ENCODE measurements at places on chromosomes 12 and 14. TPM values are rescaled to one million over a fixed set of nuclear protein-coding genes. Genes with fewer than 3 reads are reported as not detected.
A peak's percentile ranks its signal among the peaks of the same experiment; 100 is the strongest.

RHEBL1 gene
- total RNA-seq = 6.0 TPM

MIP gene
- total RNA-seq = not detected

DNA sequence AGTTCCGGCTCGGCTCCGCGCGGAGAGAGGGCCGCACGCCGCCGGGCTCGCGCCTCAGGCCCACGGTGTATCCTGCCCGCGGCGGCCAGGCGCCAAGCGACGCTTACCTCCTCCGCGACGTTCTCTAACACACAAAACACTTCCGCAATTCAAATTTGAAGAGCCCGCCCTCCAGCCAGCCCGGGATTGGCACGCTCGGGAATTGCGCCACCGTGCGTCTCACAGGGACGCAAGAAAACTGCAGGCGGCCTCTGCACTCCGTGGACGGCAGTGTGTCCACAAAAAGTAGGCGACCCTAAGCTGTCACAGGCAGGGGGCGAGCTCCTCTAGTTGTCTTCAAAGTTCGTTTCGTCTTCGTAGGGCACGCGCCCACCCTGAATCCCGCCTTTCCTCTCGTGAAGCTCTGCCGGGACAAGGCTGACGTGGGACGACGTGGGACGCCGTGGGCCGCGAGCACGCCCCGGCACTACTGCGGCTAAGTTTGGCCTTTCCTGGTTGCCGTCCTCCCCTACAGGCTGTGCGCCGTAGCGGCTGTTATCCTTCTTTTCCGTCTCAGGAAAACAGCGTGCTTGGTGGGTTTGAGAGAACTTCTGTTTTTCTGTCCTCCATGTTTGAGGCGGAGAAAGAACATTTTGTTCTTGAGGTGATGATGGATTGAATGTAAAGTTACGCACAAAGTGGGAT lies at the start of gene MIS18BP1:
MIS18BP1 (minus strand) TSS at position 133 of the 684 bp plus-strand sequence. CDS start 5,916 bp downstream, outside the sequence.
- H3K4me1 ChIP-seq = peaks cover 28% of the 10 kb centered on the region
- no peaks in the 10 kb centered on the region for H3K27me3 ChIP-seq
- H3K27ac ChIP-seq = peak within 1 kb of the TSS; percentile 69
- H3K4me3 ChIP-seq = peak within 1 kb of the TSS; percentile 75

DNA sequence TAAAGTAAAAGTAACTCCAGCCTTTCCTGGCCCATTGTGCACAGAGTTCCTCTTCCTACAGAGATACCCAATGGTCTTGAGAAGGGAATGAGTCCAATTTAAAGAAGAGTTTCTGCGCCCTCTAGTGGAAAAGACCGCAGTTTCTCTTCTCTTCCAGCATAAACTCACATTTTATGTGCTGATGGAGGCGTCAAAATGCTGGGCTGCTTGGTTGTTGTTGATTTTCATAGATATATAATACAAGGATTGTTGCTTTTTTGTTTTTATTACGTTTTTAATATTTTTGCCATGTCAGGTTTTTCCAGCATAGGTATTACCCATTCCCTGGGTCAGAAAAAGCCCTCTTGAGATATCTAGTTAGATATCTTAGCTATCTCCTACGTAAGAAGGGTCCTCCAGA lies 356.9 kb upstream of the STXBP6 start:
- H3K4me3 ChIP-seq = no peak overlapping the region
- DNase-seq = peak; percentile 5
- H3K27me3 ChIP-seq = no peaks in the 10 kb centered on the region
- H3K4me1 ChIP-seq = no peaks in the 10 kb centered on the region
- H3K27ac ChIP-seq = no peak overlapping the region

IGF1 gene
- not detected for total RNA-seq

- no peak overlapping the region for H3K4me3 ChIP-seq
- no peaks in the 10 kb centered on the region for H3K36me3 ChIP-seq
- no peaks in the 10 kb centered on the region for H3K27me3 ChIP-seq
- DNase-seq = no peak
These were observed 30.6 kb downstream of the TMEM132D start for GRCh38 chr12:129873111-129873832.

GPX2 gene
- not detected for total RNA-seq

VIPAS39 gene
- total RNA-seq = 8.7 TPM

DNA sequence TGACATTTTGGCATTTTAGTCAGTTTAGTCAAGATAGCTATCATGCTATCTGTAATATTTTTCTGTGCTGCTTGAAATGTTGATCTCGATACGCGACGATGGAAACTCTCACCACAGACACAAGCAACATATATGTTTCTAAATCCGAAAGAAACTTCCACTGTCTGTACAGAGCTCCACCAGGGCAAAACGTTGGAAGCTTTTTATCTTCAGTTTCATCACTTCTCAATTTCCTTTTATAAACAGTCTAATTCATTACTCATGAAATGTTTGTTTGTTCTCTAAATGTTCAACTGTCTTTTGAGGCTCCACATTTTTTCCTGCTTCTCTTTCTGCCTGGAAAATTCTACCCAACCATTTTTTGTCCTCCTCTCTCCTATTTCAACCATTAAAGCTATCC lies 737.6 kb downstream of the SLC16A7 start:
- no peaks in the 10 kb centered on the region for H3K4me1 ChIP-seq
- H3K27me3 ChIP-seq = no peaks in the 10 kb centered on the region
- no peak for DNase-seq
- no peak overlapping the region for H3K27ac ChIP-seq
- H3K36me3 ChIP-seq = no peaks in the 10 kb centered on the region

TC2N gene
- 129 TPM for total RNA-seq

GRCh38 chr14:101123618-101124510 lies 220.3 kb upstream of the RTL1 start:
- H3K36me3 ChIP-seq = no peaks in the 10 kb centered on the region
- no peak overlapping the region for H3K4me3 ChIP-seq

Data from CD4-positive, alpha-beta T cell (primary cell).